ENCODE measurements at places on chromosomes 7 and 10.

- no peak for DNase-seq
Observed at GRCh38 chr10:45553613-45554012, 119.0 kb downstream of the ZFAND4 start.

DNA sequence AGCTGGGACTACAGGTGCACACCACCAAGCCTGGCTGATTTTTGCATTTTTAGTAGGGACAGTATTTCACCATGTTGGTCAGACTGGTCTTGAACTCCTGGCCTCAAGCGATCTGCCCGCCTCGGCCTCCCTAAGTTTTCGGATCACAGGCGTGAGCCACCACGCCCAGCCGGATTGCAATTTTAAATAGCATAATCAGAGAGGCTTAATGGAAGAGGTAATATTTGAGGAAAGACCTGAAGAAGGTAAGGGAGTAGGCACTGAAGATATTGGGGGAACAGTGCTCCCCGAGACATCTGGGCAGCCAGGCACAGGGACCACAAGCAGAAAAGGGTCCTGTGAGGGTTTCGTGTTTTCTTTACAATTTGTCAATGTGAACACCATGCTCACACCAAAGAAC, 61.4 kb upstream of the USP6NL start:
- no peak for DNase-seq

DNA sequence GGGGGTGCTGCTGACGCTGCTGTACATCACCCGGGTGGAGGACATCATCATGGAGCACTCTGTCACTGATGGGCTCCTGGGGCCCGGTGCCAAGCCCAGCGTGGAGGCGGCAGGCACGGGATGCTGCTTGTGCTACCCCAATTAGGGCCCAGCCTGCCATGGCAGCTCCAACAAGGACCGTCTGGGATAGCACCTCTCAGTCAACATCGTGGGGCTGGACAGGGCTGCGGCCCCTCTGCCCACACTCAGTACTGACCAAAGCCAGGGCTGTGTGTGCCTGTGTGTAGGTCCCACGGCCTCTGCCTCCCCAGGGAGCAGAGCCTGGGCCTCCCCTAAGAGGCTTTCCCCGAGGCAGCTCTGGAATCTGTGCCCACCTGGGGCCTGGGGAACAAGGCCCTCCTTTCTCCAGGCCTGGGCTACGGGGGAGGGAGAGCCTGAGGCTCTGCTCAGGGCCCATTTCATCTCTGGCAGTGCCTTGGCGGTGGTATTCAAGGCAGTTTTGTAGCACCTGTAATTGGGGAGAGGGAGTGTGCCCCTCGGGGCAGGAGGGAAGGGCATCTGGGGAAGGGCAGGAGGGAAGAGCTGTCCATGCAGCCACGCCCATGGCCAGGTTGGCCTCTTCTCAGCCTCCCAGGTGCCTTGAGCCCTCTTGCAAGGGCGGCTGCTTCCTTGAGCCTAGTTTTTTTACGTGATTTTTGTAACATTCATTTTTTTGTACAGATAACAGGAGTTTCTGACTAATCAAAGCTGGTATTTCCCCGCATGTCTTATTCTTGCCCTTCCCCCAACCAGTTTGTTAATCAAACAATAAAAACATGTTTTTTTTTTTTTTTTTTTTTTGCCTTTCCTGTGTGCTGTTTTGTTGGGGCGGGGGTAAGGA, 55.8 kb downstream of the TSPAN15 start:
- peak; percentile 48 for DNase-seq

DNA sequence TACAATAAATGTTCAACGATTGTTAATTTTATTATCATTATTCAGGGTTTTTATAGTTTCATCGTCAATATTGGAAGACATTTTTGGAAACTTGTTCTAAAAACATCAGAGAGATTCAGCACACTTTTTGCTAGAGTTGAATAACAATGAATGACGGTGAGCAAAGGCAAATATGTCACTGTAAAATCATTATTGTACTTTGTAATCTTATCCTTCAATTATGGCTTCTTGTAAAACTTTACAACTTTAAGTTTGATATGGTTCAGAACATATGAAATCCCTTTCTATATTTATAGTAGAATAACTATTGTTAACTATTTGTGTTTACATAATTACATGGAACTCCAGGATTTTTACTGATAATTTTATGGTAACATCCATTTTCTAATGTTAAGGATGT, 167.8 kb upstream of the SEMA3A start:
- DNase-seq: no peak

DNA sequence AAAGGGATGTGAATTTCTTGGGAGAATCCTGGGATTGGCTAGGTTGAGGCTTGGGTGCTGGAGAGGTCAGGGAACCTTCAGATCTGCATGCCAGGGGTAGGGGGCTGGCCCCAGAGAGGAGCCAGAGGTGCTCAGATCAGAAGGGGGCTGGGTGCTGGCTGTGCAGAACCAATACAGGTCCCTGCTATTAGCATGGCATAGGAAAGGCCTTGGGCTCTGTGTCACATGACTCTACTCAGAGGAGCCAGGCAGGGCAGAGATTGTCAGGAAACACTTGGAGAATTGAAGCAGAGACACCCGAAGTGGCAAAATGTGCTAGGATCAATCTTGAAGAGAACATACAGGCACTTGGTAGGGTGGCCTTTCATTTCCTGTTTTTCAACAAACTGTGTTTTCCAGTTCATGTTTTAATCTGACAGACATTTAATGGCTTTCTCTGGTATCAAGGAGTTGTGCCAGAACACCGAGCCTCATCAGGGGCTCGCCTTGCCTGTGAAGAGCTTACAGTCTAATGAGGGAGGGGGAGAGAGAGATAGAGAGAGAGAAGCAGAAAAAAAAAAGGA, 498.9 kb downstream of the RPS24 start:
- DNase-seq: no peak

- no peak for DNase-seq
Observed at GRCh38 chr7:113371416-113372043, 253.2 kb upstream of the SMIM30 start.

DNA sequence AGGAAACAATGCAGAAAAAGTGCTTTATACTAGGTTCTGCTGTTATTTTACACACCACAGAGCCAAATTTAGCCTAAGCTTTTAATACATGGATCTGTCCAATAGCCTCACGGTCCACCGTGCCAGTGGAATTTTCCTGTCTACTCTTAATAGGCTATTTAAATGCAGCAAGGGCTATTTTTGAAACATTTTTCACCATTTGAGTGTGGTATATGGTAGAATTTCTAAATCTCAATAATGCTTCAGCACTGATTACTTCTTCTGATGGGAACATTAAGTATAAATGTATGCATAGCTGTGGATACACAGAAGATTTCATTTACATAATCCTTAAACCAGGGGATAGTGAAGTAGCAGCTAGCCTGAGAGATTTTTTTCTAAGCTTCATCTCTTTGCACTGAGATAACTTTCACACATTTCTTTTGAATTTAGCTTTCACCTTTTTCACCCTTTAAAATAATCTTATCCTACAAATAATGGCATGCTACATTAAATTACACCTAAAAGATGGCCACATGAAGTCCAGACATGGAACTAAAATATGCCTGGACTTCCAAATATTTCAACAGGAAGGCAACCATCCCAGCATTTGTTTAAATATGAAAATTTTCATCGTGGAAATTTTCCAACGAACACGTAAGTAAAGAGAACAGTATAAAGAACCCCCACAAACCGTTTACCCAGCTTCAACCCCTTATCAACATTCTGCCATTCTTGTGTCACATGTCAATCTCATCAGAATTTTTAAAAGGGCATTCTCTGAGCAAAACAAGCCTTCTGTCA, 45.4 kb downstream of the AMPH start:
- DNase-seq: no peak

DNA sequence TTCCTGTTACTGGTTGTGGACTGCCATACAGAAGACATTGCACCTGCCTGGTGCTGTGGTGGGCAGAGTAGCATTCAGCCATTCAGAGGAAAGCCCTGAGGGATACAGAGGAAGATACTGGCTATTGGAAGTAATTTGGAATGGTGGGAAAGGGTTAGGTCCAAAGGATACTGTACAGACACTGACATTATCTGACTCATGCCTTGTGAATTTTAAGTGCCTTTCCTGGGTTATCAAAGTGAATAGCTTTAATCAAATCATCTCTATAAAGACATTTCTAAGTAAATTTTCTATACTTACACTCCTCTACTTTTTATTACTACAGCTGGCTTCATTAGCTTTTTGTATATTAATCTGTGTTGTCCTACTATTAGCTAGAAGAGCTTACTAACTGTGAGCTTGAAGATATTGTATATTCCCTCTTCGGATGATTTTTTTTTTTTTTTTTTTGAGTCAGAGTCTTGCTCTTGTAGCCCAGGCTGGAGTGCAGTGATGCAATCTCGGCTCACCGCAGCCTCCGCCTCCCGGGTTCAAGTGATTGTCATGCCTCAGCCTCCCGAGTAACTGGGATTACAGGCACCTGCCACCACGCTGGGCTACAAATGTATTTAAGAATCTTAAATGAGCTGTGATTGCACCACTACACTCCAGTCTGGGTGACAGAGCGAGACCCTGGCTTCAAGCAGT, 186.5 kb downstream of the ADK start:
- DNase-seq: no peak

DNA sequence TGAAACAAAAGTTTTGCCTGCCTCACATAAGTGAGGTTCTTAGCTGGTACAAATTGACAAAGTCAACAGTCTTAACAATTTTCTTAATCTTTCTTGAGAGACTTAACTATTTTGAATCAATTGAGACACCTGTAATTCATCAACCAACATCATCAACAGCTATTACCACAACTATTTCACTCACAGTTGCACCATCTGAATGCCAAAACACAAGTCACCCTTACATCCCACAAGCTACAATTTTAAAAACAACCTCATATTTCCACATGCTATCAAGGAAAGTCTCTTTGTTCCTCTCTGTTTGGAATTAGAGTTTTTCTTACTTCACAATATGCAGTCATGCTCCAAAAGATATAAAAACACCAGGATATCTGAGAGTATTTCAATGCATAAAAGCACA, 4.9 kb downstream of the SMURF1 start:
- DNase-seq: no peak

DNA sequence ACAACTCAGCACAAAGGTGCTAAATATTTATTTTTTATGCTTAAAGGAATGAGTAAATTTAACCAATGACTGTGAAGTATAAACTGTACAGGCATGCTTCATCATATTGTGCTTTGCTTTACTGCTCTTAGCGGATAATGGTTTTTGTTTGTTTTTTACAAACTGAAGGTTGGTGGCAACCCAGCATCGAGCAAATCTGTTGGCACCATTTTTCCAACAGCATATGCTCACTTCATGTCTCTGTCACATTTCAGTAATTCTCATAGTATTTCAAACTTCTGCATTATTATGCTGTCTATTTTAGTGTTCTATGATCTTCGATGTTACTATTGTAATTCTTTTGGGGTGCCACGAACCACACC, 22.8 kb downstream of the BRAF start:
- DNase-seq: no peak

- no peak for DNase-seq
Observed at GRCh38 chr7:27459731-27460053, 203.0 kb downstream of the HIBADH start.

DNA sequence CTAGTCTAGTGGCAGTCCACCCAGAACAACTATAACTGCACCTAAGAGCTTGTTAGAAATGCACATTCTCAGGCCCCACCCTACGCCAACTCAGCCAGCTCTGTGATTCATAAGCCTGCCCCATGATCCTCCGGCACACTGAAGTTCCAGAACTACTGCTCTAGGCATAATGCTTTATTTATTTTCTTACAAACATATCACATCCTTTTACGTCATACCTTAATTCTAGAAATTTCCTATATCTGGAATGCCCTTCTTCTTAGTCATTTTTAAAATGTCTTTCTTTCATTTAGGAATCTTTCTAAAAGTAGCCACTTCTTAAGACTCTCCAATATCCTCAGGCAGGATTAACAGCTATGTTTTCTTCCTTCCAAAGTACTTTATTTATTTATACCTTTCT, 480.1 kb downstream of the INHBA start:
- DNase-seq: no peak

DNA sequence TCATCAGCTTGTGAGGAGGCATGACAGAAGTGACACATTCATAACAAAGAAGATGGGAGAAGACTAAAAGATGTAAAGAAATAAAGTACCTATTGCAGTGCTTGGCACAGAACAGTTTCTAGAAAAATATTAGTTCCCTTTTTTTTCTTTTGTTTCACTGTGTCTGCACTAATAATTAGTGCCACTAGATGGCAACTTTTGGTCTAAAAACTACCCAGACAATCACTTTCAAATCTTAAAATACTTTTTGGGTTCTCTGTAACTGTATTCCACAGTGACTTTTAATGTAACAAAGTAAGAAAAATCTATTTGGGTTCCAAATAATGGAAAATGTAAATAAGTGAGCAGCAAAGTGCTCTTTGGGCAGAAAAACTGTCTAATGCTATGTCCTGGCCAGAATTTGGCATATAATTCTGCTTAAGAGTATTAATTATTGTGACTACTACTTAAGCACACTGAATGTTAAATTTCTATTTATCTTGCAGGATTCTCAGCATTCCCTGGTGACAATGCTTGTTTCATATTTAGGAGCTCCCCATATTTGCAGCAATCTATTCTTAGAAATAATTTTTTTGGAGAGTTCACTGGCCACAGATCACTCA, 134.8 kb upstream of the KIF5B start:
- DNase-seq: peak; percentile 51

- no peak for DNase-seq
Observed at GRCh38 chr7:113917840-113918239, 969 bp downstream of the PPP1R3A start.

DNA sequence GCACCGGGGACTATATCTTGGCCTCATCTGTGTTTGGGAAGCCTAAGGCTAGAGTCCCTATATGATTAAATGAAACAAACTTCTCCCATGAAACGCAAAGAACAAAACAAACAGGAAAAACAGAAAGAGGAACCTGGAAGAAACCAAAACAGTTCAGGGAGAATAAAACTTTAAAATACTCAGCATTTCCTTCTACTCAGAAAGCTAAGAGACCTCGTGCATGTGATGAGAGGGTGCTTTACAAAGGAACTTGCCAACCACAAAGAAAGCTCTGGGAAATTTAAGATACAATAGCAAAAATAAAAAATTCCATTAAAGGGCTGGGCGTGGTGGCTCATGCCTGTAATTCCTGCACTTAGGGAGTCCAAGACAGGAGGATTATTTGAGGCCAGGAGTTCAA, 6.9 kb downstream of the PILRA start:
- no peak for DNase-seq

- peak; percentile 25 for DNase-seq
Observed at GRCh38 chr7:16421333-16422102, at the start of gene CRPPA. CRPPA (minus strand) TSS chr7:16421538; CDS start chr7:16421322, 216 bp downstream.

- DNase-seq: no peak
Observed at GRCh38 chr10:114649217-114649903, 8.7 kb downstream of the ABLIM1 start.

GRCh38 chr10:123074215-123074614, 61.6 kb upstream of the HMX3 start:
- DNase-seq: no peak

Measured in CD4-positive, alpha-beta T cell treated with Interleukin-15 for 4 hours (primary cell).